NCI-H1930 (cell line): ENCODE measurements at places on chromosomes 7 and 10.

GRCh38 chr7:44775383-44776107 lies 20.9 kb upstream of the PPIA start:
- no peak for DNase-seq

- DNase-seq, result no peak
Observed at GRCh38 chr10:93235686-93236085, 162.0 kb downstream of the CYP26A1 start.

DNA sequence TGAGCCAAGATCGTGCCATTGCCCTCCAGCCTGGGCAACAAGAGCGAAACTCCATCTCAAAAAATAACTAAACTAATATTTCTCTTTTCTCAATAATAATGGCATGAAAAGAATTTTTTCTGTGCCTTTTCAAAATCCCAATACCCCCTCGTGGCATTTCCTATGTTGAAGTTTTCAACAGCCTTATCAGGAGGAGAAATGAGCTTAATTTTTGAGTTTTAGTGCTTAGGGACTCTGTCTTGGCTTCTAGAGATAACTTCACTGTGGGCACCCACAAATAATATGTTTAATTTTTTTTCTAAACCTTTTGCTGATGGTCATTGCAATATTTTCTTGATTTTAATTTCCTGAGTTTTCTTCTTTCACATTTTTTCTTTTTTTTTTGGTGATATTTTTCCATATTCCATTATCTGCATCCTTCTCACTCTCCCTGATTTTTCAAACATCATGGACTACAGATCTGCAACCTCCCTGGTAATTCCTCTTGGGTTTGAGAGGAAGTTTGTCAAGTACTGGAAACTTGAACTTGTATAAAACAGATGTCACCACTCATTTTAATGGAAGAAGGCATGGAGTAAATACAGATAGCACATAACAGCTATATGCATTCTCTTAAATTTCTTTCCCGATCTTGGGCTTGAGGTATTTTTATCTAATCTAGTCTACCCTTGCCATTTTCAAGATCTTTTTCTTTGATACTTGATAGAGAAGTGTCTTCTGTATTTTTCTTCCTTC lies 84.0 kb downstream of the KAT6B start:
- no peak for DNase-seq

DNA sequence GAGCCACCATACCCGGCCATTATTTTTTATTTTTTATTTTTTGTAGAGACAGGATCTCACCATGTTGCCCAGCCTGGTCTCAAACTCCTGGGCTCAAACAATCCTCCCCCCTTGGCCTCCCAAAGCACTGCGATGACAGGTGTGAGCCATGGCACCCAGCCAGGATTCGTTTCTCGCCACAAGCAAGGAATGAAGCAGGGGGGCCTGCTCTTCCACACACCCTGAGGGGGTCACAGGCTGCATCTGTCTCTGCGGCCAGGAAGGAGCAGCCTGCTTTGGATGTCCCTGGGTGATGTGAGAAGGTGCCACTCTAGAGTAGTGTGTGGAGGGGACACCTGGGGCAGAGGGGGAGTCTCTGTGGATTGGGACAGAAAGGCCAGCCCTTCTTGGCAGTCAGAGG lies 61.3 kb upstream of the TNRC18 start:
- no peak for DNase-seq

- DNase-seq, result no peak
Observed at GRCh38 chr7:135930565-135931461, 46.3 kb downstream of the MTPN start.

- no peak for DNase-seq
Observed at GRCh38 chr10:372566-372965, 237.3 kb downstream of the ZMYND11 start.

DNA sequence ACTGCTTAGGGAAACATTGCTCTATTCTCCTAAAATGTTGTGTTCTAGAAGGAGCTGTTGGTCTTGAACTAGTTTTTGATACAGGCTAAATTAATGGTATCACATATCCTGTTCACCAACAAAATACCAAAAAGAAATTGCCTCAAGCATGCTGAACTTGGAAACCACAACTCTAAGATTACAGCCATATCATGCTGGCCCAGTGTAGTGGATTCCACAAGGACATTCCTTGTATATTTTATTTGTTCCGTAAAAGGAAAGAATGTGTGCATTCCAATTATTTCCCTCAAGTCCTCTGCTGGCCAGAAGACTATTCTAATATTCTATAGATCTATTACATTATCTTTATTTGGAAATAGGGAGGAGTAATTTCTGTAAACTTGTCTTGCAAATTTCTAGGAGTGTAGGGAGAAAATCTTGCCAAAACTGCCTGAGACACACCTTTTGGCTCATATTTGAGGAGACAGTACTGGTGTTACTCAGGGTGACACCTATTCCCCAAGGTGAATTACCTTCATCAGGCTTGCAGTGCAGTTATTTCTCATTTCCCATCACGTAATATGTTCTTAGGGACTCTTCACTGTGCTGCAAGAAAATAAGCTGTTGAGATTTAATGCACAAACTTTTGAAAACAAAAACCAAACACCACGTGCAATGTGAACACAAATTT lies 1.9 kb upstream of the NEBL start:
- DNase-seq, result no peak

DNA sequence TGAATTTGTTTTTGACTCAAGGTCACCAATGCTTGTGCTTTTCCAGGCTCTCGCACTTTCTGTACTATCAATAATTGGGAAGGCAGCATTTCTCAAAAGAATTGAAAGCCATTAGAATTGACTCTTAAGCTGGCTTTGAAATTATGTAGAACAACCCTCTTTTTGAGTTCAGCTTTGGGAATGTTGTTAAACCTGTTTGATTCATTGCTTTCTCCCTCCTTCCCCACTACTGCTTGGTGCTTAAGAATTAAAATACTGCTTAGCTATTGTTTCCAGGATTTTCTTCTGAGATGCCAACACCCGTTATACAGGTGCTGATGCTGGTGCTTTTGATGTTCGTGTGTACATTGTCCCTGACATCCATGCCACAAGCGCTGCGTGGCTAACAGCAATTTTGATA lies 15.5 kb upstream of the FZD8 start:
- DNase-seq, result no peak

- DNase-seq, result no peak
Observed at GRCh38 chr7:44533301-44534055, 7.7 kb downstream of the NPC1L1 start.

- DNase-seq, result no peak
Observed at GRCh38 chr10:44047361-44047760, 337.5 kb downstream of the CXCL12 start.

- DNase-seq, result no peak
Observed at GRCh38 chr7:135553346-135553745, 4.4 kb upstream of the NUP205 start.

DNA sequence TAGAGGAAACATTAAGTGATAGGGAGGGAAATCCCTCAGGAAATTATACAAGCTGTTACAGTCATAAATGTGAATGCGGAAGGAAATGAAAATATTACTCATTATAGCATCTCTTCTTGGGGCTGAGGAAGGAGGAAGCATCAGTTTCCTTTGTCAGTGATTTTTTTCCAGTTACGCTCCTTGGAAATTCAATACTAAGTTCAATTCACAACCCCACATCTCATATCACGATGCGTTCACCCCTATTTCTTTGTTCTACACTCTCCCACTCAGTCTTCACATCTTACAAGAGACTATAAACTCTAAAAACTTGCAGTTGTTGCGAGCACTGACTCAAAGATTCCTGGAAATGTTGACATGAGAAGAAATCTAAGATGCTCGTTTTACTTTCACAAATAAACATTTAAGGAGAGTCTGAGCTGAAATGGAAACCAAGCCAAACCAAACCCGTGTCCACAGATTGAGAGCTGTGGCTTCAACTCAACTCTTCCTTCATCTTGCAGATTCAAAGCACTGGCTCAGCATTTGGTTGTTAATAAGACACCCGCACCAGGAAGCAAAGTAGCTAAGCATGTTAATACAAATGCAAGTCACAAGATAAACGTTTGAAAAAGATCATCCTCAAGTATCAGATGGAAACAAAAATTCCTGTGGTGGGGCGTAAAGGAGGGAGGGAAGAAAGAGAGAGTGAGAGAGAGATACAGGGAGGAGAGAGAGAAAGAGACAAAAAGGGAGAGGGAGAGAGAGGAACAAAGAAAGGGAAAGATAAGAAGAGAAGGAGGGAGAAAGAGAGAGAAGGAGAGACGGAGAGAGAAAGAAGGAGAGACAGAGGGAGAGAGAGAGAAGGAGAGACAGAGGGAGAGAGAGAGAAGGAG lies 150.0 kb upstream of the RSU1 start:
- DNase-seq, result no peak

GRCh38 chr10:104029521-104029860 lies 56.2 kb downstream of the COL17A1 start:
- DNase-seq, result no peak
